ENCODE measurements at places on chromosomes 11 and 22. TPM values are rescaled to one million over a fixed set of nuclear protein-coding genes. Genes with fewer than 3 reads are reported as not detected.

PHOX2A gene
- not detected for total RNA-seq

POLR3H gene
- 14.8 TPM for total RNA-seq

SOX6 gene
- total RNA-seq: 0.67 TPM

PGA5 gene
- total RNA-seq: not detected

PPM1F gene
- total RNA-seq: 25.3 TPM
